ENCODE measurements at places on chromosomes 6 and 20. TPM values are rescaled to one million over a fixed set of nuclear protein-coding genes. Genes with fewer than 3 reads are reported as not detected.

The FAM50B gene
- 5.4 TPM for total RNA-seq

The PGC gene
- not detected for total RNA-seq

The GPLD1 gene
- 1.1 TPM for total RNA-seq

The DLL1 gene
- total RNA-seq: 0.45 TPM

The C4A gene
- total RNA-seq: 0.90 TPM

The TBXT gene
- not detected for total RNA-seq

The TLDC2 gene
- not detected for total RNA-seq

The HCRTR2 gene
- not detected for total RNA-seq

The PPP1R14C gene
- total RNA-seq: 1.6 TPM

The RHAG gene
- total RNA-seq: 0.09 TPM

The BTN3A1 gene
- 2.0 TPM for total RNA-seq

The GSTA4 gene
- 8.4 TPM for total RNA-seq

The RIPK1 gene
- 12.6 TPM for total RNA-seq

The FARS2 gene
- total RNA-seq: 10.0 TPM

The LGSN gene
- total RNA-seq: 2.3 TPM

The FRS3 gene
- 2.6 TPM for total RNA-seq
